H1 (cell line): ENCODE measurements at places on chromosomes 5 and 9. TPM values are rescaled to one million over a fixed set of nuclear protein-coding genes. Genes with fewer than 3 reads are reported as not detected.

The CCDC180 gene
- polyA plus RNA-seq, result 1.1 and 2.6 TPM in 2 replicates

The PTAR1 gene
- 15.9 and 19.5 TPM in 2 replicates for polyA plus RNA-seq

The PCDHB10 gene
- polyA plus RNA-seq, result 1.3 and 1.5 TPM in 2 replicates

The OR1J2 gene
- not detected in 2 replicates for polyA plus RNA-seq

The FBXO38 gene
- polyA plus RNA-seq, result 9.0 and 9.1 TPM in 2 replicates

The SPATA31E1 gene
- 0.05 and 0.09 TPM in 2 replicates for polyA plus RNA-seq

The BTNL3 gene
- not detected in 2 replicates for polyA plus RNA-seq

The FOXD4L6 gene
- not detected in 2 replicates for polyA plus RNA-seq

The TAS2R1 gene
- not detected in 2 replicates for polyA plus RNA-seq

The BSPRY gene
- 10.9 and 12.1 TPM in 2 replicates for polyA plus RNA-seq

The PRLR gene
- 0.41 and 0.53 TPM in 2 replicates for polyA plus RNA-seq

The GRPEL2 gene
- 7.4 and 11.2 TPM in 2 replicates for polyA plus RNA-seq

The RNF180 gene
- polyA plus RNA-seq, result 0.38 and 0.39 TPM in 2 replicates

The IRX2 gene
- polyA plus RNA-seq, result 23.4 and 39.6 TPM in 2 replicates

The DBH gene
- polyA plus RNA-seq, result 0.18 and 0.24 TPM in 2 replicates

The SPACA9 gene
- polyA plus RNA-seq, result 1.3 and 1.4 TPM in 2 replicates

The RASA1 gene
- polyA plus RNA-seq, result 11.2 and 15.9 TPM in 2 replicates

The NIM1K gene
- polyA plus RNA-seq, result not detected in 2 replicates

The NEK6 gene
- 17.7 and 23.9 TPM in 2 replicates for polyA plus RNA-seq

The CCL27 gene
- polyA plus RNA-seq, result 0.28 and 0.42 TPM in 2 replicates

The LCN6 gene
- not detected in 2 replicates for polyA plus RNA-seq
